ENCODE measurements at places on chromosomes 13 and 19.

DNA sequence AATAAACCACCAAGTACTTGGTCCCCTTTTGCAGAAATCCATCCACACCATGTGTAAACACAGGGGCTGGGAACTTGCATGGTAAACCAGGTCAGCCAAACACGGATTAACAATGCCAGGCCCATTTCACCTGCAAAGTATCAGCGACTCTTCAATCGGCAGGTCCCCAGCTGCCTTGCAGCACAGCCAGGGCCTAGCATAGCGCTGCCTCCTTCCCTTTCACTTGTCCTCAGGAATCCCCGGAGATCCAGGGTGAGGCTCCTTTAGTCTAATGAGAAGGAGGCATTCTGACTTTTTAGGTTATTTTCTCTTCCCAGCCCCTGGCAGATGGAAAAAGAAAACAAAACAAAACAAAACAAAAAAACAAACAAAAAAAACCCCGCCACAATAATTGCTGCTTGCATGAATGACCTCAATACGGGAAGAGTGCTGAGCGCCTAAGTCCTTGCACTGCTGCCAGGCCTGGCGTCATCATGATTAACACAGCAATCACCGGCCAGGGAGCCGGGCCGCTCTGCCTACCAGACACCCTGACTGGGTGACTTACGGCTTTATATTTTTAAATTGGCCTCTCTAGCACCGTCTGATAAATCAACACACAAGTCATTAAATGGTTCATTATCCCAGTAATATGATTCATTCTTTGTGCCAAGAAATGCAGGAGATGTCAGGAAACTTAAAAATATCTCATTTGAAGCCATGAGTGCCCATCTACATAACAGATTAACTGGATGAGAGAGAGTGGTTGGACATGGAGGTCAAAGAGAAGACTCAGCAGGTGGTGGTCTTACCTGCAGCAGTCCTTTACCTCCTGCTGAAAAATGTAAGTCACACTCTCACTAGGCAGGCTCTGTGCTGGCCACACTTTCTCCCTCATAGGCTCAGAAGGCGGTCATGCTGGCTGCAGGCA lies 692.7 kb downstream of the UQCRFS1 start:
- DNase-seq: no peak

- DNase-seq: no peak
Observed at GRCh38 chr13:22178878-22179277, 508.0 kb downstream of the FGF9 start.

DNA sequence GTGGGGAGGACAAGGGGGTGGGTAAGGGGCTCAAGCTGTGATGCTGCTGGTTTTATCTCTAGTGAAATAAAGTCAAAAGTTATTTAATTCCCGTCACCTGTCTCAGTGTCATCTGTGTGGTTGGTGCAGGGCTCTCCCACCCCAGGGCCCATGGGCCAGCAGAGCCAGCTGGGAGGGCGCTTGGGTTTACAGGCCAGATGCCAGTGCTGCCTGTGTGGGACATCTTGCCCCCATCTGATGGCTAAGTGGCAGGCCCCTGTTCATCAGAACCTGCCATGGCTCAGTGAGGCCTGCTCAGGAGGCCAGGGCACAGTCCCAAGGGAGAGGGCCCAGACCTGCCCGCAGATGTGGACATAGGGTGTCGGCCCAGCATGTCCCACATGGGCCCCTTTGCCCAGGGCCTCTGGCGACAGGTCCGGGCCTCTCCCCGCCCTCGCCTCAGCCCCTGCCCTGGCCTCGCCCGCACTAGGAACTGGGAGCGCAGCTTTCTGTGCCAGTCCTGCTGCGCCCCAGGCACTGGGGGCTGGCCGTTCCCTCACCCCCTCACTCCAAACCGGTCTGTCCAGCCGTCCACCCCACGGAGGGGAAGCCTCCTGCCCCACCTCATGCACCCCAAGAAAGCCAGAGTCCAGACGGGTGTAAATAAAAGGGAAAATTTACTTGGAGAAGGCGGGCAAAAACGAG lies 5.3 kb downstream of the ZNF296 start:
- no peak for DNase-seq

DNA sequence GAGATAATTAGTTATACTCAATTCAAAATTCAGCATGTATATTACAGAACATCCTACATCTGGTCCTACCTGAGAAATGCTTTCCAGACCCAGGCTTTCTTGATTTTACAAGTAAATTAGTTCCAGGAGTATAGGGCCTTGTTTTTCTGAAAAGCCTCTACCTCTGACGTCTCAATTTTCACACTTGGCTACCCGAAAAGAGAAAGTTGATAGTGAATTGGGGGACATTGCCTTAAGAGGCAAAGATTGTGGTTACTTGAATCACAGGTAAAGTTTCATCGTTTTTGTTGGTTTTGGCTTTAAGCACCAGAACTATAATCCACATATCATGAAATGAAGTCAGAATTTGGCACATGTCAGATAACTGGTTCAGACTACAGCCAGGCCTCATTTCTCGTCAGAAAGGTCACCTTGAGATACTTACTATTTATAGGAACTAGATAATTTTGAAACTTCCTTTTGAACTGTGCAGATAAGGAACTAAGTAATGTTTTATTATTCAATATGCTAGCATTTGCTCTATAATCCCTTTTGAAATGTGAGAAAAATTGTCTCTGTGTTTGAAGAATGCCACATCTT lies 30.8 kb downstream of the FAM124A start:
- DNase-seq: no peak

DNA sequence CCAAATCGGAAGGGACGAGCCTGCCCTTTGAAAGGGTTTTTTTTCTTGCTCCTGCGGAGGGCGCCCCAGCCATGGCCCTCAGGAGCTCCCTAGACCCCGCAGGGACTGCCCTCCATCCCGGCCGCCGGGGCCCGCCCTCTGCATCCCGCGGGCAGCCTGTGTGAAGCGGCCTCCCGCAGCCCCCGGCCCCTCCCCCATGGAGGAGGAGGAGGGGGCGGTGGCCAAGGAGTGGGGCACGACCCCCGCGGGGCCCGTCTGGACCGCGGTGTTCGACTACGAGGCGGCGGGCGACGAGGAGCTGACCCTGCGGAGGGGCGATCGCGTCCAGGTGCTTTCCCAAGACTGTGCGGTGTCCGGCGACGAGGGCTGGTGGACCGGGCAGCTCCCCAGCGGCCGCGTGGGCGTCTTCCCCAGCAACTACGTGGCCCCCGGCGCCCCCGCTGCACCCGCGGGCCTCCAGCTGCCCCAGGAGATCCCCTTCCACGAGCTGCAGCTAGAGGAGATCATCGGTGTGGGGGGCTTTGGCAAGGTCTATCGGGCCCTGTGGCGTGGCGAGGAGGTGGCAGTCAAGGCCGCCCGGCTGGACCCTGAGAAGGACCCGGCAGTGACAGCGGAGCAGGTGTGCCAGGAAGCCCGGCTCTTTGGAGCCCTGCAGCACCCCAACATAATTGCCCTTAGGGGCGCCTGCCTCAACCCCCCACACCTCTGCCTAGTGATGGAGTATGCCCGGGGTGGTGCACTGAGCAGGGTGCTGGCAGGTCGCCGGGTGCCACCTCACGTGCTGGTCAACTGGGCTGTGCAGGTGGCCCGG lies 815 bp downstream of the MAP3K10 start:
- no peak for DNase-seq

GRCh38 chr19:3250675-3251074 lies 26.2 kb downstream of the CELF5 start:
- DNase-seq: no peak

DNA sequence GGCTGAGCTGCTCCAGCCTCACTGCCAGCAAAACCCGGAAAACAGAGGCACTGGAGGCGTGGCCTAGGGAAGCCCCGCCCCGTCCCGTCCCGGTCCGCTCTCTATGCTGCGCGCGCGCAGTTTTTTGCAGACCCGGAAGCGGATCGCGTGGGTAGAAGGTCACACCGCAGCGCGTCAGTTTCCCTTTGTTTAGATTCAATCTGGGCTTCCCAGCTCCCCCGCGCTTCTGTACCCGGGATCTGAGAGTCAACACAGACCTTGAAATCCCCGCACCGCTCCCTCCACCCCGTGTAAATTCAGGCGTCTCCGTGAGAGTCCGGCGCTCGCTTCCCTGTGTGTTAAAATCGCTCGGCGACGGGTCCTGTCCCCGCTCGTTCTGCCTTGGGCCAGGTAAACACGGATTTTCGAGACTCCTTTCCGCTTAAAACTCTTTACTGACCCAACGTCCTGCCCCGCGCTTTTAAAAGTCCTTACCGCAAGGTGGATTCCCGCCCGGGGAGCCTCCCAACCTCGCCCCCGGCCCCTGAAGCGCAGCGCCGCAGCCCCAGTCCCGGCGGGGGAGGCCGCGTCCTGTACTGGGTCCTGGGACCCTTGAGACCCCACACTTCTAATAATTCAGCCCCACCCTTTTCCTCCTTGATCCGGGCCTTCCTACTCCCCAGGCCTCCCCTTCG lies at the start of gene ZNF610:
ZNF610 (plus strand) TSS at position 127 of the 674 bp plus-strand sequence. CDS start 12,930 bp downstream, outside the sequence.
- DNase-seq: peak; percentile 91

- DNase-seq: no peak
Observed at GRCh38 chr13:49454388-49455006, 10.4 kb downstream of the SETDB2 start.

DNA sequence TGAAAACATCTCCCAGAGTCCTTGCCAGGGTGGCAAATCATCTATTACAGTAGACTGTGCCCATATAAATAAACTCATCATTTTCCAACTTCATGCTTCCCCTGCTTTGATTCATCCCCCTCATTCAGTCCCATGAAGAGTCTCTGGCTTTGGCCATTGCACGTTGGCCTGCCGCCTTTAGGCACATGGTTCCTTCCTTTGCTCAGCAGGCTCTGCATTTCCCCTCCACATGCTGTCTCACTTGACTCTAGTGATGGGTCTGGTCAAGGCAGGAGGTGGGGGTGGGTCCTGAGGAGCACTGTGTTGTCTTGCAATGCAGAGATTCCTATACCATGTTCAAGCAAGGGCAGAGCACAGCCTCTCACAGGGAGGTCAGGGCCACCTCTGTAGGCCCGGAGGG lies 48.8 kb upstream of the ARGLU1 start:
- DNase-seq: no peak

DNA sequence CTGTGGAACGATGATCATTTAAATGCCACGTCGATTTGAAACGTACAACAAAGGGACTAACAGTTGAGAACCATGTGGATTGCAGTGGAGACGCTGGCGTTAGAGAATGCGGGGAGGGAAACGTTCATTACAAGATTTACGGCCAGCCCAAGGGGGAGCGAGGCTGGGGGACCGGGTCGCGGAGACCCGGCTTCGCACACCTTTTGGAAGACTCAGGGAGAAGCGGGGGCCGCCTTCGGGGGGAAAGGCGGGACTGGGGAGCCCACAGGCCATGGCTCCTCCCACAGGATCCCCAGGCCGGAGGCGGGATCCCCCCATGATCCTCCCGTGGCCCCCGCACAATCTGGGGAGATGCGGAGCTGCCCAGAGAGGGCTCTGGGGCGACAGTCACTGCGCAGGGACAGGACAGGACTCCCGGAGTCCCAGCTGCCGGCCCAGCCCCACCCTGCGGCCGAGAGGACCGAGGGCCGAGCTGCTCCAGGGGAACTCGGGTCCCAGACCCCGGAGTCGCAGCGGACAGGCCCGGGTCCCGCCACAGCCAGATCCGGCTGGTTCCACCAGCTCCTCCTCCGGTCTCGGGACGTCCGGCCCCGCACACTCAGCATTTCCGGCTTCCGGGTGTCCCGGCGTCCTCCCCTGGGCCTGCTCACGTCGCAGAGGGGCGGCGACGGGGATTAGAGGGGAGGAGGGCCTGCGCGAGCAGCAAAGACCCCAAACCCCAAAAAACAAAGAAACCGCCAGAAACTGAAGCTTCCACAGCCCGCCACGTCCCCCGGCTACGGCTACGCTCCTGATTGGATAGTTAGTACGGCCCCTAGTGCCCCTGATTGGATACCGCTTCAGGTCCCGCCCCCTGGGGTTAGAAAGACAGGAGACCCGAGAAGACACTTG lies 21.1 kb upstream of the OR10H1 start:
- peak; percentile 91 for DNase-seq

DNA sequence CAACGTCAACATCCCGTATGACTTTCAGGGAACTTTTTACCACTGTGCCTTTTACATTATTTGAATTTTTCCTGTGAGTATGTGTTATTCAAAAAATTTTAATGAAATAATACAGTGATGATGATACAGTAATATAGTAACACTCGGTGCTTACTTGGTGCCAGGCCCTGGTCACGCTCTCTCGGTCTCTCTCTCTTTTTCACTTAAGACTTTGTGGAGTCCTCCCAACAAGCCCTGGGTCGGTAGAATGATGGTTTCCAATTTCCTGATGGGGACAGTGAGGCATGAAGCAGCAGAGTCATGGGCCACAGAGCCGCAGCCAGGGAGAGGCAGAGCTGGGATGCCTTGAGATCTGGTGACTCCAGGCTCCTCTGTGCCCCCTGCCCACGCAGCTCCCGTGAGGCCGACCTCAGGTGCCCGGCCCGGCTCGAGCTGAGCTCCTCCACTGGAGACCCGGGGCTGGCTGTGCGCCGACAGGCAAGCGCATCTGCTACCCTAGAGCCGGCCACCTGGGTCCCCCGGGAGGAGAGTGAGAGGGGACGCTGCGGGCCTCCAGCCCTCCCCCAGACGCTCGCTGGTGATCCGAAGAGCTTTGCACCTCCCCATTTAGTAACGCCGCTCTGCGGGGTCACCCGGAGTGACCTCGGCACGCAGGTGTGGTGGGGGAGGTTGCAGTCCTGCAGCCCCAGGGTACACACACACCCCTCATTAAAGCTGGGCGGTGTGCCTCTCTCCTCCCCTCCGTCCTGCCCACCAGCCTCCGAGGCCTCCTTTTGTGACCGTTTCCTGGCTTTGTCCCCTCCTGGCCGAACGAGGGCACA lies 4.4 kb upstream of the SBK3 start:
- no peak for DNase-seq

DNA sequence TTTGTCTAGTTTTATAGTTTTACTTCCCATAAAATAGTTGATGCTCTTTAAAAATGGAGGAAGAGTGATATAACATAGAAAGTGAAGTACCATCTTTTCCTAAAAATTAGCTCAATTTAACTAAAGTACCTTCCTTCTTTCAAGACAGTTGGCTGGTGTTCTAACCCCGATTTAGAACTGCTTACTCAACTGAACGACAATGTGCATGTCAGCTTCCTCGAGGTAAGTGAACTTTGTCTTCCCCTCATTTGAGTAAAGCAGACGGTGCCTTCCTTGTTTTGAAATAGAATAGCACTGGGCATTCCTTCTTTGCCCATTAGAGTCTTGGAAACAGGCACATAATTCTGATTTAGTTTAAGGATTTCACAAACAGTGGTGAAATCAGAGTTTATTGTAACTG lies 1519.2 kb downstream of the EFNB2 start:
- DNase-seq: no peak

- DNase-seq: no peak
Observed at GRCh38 chr19:33248954-33249613, 23.4 kb upstream of the SLC7A10 start.

DNA sequence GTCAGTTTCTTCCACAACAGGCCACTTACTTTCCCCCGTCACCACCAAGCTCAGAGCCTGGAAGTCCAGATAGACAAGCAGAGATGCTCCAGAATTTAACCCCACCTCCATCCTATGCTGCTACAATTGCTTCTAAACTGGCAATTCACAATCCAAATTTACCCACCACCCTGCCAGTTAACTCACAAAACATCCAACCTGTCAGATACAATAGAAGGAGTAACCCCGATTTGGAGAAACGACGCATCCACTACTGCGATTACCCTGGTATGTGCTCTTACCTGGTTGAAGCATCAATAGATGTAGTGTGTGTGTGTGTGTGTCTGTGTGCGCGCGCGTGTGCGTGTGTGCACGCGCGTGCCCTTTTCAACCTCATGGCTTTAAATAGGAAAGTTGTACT lies 3.7 kb downstream of the KLF5 start:
- no peak for DNase-seq
